ENCODE measurements at places on chromosomes 16 and 17. TPM values are rescaled to one million over a fixed set of nuclear protein-coding genes. Genes with fewer than 3 reads are reported as not detected.

DNA sequence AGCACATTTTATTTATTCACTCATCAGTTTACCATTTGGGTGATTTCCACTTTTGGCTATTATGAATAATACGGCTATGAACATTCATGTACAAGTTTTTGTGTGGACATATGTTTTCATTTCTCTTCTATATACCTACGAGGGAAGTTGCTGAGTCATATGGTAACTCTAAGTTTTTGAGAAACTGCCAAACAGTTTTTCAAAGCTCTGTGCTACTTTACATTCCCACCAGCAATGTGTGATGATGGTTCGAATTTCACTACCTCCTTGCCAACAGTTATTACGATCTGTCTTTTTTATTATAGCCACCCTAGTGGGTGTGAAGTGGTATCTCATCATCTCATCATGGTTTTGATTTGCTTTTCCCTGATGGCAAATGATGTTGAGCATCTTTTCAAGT lies 63.7 kb upstream of the MRTFB start:
- no peak for DNase-seq

GRCh38 chr17:21339011-21339410 lies 37.1 kb upstream of the KCNJ12 start:
- DNase-seq: no peak

DNA sequence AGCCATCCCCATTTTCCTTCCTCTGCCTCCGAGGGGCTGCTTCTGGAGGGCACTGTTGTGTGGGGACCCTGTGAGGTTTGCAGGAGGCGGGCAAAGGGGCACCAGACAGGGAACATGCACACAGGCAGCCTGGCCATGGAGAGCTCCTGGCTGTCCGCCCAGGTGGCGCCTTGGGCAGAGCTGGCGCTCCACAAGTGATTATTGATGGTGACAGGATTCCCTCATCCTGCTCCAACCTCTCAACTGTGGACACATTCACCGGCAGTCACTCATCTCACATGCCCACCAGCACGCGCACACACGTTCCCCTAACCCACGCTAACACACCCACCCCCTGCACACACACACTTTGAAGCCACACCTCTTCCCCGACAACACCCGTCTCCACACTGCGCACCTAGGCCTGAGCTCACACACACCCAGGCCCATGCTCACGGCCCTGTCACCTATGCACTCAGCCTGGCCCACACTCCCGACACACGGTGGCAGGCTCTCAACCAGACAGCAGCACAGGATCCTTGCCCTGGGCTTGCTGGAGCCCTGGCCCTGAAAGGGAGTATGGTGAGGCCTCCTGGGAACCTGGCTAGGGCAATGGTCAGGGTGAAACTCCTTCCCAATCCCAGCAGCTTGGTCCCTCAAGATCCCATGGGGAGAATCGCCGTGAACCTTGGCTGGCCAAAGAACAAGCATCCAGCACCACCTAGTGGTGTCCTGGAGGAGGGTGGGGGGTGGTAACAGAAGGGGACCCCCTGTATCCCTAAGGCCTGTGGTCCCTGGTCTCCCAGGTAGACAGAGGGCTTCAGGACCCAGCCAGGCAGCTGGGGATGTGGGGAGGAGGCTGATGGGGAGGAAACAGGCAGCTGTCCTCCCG lies 3.6 kb downstream of the PNMT start:
- DNase-seq: no peak

Gene HCRT
- not detected for total RNA-seq

GRCh38 chr16:4862639-4863038 lies 15.4 kb downstream of the UBN1 start:
- no peak for DNase-seq

- peak; percentile 35 for DNase-seq
These were observed 348.3 kb downstream of the CPPED1 start for GRCh38 chr16:12455287-12455798.

DNA sequence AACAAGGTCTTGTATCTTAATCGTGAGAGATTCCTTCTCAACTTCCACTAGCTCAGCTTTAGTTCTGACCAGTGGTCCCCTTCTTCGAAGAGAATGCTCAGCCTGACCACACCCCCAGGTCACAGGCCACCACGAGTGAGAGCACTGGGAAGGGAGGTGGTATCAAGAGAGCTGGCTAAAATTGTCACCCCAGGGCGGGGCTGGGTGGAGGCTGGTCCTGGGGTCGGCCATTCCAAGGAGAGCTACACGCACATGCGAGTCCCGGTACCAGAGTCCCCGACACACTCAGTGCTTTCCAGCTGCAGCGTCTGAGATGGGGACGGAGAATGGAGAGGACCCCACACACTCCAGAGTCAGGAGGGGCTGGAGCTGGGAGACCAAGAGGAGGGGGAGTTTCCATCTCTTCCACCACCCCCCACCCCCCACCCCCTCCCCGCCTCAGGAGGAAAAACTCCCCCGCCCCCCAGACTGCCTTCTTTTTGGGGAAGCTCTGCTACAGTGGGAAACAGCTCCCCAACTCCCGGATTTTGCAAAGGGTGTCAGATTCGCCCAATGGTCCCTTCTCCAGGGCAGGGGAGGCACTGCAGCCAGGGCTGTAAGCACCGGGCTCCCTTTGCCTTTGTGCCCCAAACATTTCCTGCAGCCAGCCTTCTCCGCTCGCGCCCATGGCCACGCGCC lies 1.6 kb downstream of the C1QL1 start:
- DNase-seq: no peak

Gene ADAD2
- total RNA-seq: not detected

DNA sequence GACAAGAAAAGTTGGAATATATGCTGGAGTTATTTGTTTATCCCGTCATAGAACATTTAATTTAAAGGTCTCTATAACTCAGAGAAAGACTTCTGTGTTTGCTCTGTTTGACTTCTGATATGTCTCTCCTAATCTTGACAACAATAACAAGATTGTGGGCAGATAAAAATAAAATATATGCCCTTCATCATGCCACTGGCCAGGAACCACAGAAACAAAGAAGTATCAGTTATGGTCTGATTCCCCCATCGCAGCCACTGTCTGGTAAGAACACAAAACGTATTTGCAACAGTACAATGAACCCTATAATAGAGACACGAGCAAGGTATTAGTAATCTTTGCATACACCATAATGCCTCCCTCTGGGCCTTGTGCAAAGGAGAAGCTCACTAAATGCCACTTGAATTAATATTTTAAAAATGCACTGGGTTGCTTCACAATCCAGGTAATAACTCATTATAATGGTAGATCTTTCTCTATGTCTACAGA lies 1498.3 kb downstream of the CDH11 start:
- DNase-seq: no peak

- DNase-seq: peak; percentile 26
These were observed 119.7 kb downstream of the RPTOR start for GRCh38 chr17:80664217-80664790.

DNA sequence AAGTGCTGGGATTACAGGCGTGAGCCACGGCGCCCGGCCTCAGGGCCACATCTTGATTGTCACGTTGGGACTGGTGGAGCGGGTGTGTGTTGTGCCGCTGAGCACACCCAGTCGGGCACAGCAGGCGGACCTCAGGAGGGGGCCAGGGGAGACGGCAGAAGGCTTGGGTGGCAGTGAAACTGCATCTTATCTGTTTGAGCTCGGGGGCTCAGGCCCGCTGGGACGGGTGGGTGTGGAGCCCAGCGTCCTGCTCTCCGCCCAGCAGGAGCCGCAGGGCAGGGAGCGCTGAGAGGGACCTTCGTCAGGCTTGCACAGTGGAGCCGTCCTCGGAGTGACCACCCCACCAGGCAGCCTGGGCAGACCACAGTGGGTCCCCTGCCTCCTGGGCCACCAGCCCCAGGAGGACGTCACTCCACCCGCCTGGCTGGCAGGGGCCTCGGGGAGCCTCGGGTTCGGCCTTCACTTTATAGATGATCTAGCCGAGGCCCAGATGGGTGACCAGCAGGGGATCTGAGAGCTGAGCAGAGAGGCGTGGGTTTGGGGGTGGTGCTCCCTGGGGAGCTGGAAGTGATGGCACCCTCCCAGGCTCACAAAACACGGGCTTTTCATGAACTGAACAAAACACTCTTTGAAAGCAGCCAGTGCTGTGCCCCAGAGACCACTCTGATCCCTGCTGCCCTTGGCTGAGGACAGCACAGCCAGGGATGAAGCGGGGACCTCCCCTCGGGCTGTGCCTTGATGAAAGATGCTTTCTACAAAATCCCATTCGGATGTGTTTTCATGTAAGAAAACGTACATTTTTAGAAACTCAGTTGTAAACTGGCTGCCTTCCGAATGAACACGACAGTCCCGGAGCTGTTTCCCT lies 181.1 kb downstream of the SEC14L1 start:
- no peak for DNase-seq

DNA sequence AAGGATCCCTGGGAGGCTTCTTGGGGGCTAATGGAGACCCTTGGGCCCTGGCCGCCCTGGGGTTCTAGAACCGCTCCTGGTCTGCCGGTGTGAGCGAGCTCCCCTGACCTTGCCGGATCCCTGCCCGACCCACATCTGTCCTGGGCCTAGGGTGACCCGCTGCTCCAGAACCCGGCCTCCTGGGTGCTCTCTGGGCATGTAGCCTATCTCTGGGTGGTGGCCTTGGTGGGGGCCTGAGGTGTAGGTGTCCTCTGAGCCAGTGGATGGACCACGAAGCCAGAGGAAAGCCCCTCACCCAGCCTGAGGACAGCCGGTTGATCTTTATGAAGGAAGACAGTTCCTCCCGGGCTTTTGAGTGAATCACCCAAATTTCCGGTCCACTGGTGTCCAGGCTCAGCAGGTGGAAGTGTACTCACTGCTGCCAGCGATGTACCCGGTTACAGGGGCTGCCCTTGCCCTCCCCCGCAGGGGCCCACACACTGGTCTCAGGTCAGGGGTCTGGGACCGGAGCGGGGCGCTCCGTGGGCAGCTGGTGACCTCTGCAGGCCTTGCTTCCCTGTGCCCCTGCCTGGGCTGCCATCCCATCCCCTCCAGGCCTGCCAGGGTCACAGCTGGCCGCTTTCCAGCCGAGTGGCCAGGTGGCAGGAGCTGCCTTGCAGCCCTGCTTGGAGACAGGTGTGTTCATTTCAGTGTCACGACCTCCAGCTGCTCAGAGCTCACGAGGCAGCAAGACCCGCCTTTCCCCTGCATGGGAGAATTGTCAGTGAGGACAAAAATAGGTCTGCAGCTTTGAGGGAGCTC lies 10.5 kb upstream of the GSE1 start:
- no peak for DNase-seq

- peak; percentile 60 for DNase-seq
These were observed 56.6 kb upstream of the GSE1 start for GRCh38 chr16:85556456-85557082.

GRCh38 chr16:565419-566330 lies 1.1 kb upstream of the NHLRC4 start:
- DNase-seq: no peak

- DNase-seq: no peak
These were observed 22.6 kb downstream of the LGALS3BP start for GRCh38 chr17:78957128-78957527.

Gene RAB34
- total RNA-seq: 7.8 TPM

DNA sequence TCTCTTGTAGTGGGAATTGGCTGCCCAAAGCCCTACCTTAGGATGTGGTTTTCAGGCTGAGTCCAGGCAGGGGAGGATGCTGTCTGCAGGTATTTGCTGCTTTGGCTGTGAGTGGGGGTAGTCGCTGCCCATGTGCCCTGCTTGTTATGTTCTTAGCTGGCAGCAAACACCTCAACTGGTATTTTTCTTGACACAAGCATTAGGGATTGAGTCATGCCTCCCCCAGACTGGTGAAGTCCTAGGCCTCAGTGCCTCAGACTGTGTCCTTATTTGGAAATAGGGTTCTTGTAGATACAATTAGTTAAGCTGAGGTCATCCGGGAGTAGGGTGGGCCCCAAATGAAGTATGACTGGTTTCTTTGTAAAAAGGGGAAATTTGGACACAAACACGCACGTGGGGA lies 808.3 kb upstream of the EEF2KMT start:
- no peak for DNase-seq

DNA sequence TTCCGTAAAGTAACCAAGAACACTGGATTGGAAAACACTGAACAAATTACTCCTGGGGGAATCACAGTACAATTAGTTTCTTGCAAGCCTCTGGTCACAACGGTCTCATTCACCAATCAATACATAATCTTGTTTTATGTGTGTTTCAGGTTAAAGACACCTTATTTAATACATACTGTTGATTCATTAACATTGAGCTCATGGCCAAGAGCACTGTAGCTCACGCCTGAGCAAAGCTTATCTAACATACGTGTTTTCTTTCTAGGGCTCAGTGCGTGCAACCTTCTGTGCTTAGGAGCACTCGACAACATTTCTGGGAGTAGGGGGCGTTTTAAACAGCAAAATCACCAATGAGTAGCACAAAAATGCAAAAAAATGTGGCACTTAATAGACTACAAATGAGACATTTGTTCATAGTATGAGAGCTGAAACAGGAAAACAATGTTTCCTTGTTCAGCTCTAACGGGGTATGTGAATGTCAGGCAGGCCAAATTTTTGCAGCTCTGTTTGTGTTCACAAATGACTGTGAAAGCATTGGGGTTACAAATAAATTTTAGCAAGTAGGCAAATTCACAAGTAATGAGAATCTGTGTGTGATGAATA lies 206.2 kb downstream of the CNTNAP4 start:
- no peak for DNase-seq

Gene FOXL1
- 0.12 TPM for total RNA-seq

Data from psoas muscle (tissue), 8 donors.